ENCODE measurements at places on chromosomes 5 and 9. TPM values are rescaled to one million over a fixed set of nuclear protein-coding genes. Genes with fewer than 3 reads are reported as not detected.

GRCh38 chr9:91428436-91428835 is 4.8 kb upstream of the NFIL3 start:
- no peak for DNase-seq

DNA sequence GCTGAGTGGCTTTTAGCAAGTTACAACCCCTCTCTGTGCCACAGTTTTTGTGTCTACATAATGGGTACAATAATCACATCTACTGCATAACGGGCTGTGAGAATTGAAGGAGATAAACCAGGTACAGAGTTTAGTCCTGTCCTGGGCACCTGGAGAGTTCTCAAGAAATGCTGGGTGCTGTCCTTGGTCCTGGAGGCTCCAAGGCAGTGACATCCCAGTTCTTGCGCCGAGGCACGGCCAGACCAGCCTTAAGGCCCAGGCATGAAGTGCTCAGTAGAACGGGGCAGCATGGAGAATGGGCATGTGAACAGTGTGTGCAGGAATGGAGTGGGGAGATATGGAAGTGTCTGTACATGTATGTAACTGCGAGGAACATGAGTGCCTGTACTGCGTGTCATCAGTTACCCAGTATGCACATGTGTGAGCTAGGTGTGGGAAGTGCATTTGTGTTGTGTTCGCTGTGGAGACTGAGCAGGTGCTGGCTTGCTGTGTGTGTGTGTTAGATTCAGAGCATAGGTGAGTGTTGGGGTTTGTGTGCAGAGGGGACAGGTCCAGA is 6.3 kb upstream of the UNC5A start:
- DNase-seq, result peak; percentile 56

DNA sequence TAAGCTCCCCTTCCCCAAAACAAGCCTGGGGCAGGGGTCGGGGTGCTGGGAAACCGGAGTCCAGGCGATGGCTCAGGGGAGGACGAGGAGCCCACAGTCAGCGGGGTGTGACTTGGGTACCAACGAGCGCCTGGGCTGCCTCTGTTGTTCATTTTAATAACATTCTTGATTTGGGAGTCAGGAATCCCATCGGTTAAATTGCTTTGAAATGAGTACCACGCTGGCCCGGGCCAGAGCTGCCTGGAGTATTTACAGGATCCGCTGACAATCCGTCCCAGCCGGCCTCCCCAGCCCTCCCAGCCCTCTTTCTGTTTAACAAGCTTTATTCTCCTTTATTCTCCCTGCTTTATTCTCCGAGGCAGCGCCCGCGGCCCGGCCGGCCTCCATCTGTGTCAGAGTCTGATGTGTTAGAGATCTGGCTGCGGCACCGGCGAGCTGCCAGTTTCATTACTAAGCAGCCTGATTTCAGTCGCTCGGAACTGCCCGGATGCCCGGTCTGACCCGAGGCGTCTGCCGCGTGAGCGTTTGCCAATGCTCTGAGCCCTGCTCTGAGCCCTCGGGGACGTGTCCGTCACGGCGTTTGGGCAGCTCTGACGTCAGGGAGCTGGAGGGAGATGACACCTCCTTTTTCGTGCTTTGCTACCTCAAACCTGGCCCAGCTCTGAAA is 16.5 kb upstream of the QRFP start:
- DNase-seq, result no peak

DNA sequence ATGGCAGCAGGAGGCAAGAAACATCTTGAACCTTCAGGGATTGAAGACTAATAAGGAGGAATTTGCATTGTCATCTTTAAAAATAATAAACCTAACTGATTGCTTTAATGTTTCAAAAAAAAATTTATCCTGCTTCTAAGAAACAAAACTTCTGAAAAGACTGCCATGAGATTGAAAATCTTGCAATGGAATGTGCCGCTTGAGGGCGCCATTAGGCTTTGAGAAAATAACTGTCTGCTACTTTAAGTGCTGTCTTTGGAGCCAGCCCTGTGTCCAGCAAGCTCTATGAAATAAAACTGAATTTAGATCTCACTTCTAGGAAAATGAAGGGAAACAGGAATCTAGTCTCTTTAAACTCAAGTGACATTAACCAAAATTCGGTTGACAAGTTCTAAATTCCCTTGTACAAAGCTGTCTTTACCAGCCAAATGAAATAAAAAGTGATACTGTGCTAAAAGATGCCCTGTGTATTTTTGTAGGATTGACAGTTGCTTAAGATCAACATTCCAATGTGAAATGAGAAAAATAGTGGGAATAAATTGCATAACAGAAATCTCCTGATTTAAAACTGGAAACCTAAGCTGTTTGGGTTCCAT is 79.4 kb downstream of the ESM1 start:
- DNase-seq, result peak; percentile 78

GRCh38 chr9:4741365-4742089 is 525 bp upstream of the AK3 start:
- peak; percentile 54 for DNase-seq

DNA sequence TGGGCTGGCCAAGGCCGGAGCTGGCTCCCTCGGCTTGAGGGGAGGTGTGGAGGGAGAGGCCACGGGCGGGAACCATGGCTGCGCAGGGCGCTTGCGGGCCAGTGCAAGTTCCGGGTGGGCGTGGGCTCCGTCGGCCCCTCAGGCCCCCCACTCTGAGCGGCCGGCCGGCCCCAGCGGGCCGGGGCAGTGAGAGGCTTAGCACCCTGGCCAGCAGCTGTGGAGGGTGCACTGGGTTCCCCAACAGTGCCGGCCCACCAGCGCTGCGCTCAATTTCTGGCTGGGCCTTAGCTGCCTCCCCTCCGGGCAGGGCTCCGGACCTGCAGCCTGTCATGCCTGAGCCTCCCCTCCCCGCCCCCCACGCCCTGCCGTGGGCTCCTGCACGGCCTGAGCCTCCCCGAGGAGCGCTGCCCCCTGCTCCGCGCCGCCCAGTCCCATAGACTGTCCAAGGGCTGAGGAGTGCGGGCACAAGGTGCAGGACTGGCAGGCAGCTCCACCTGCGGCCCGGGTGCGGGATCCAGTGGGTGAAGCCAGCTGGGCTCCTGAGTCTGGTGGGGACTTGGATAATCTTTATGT is 184.2 kb downstream of the ATPSCKMT start:
- DNase-seq, result no peak

DNA sequence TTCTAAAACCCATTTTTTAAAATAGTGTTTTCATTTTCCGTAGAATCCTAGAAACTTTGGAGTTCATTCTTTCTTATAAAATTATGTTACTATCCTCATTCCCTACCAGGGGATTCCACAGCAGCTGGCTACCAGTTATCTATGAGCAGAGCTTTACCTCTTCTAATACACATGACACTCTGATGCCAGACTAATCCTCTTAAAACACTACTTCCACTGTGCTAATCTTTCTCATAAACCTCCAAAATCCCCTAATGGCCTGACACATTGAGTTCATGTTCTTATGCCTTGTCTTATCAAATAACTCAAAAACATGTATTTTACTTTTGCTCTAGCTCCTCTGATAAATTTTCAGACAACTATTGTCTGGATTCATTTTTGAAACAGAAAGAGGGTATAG is 633.6 kb upstream of the FTMT start:
- no peak for DNase-seq

DNA sequence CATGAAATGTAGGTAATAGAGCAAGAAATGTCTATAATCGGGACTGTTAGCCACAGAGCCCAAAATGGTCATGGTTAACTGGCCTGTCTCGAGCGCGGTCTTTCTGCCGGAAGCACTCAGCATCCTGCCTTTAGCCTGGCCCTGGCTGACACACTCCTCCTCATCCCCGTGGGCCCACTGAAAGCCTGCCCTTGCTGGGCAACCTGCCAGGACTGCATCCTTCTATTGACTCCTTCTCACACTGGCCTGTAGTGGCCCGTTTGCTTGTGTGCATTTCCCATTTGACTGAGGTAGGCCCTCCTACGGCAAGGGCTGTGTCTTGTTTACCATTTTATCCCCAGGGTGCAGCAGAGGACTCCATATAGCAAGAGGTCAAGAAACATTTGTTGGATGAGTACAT is 215.7 kb downstream of the ATPSCKMT start:
- peak; percentile 73 for DNase-seq

GRCh38 chr9:5453673-5454072 is 3.3 kb downstream of the CD274 start:
- peak; percentile 32 for DNase-seq

The KLF4 gene
- total RNA-seq, result 0.56 TPM

The ZNF883 gene
- total RNA-seq, result 3.9 TPM
